ENCODE measurements at places on chromosomes 2 and 18. TPM values are rescaled to one million over a fixed set of nuclear protein-coding genes. Genes with fewer than 3 reads are reported as not detected.

- DNase-seq: peak; percentile 62
Measured at GRCh38 chr18:5295231-5295920, at the start of gene ZBTB14. Gene ZBTB14, minus strand, starts transcription at chr18:5295726. Its CDS starts 2,480 bp downstream, at chr18:5293246.

MBD1 gene
- total RNA-seq: 34.9 TPM

ZBTB7C gene
- total RNA-seq: 1.7 TPM

DNA sequence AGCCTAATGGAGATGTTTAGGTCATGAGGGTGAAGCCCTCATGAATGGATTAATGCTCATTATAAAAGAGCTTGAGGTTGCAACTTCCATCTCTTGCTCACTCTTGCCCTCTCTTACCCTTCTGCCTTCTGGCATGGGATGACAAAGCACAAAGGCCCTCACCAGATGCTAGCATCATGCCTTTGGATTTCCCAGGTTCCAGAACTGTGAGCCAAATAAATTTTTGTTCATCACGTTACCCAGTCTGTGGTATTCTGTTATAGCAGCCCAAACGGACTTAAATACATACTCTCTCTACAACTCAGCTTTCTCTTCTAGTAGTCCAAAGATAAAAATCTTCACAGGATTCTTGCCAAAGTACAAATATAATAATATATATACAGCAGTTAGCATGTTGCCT, 75.8 kb downstream of the LNPK start:
- DNase-seq: no peak

GRCh38 chr2:159807183-159808031, 9.4 kb upstream of the CD302 start:
- no peak for DNase-seq

NAT8 gene
- total RNA-seq: not detected

DNA sequence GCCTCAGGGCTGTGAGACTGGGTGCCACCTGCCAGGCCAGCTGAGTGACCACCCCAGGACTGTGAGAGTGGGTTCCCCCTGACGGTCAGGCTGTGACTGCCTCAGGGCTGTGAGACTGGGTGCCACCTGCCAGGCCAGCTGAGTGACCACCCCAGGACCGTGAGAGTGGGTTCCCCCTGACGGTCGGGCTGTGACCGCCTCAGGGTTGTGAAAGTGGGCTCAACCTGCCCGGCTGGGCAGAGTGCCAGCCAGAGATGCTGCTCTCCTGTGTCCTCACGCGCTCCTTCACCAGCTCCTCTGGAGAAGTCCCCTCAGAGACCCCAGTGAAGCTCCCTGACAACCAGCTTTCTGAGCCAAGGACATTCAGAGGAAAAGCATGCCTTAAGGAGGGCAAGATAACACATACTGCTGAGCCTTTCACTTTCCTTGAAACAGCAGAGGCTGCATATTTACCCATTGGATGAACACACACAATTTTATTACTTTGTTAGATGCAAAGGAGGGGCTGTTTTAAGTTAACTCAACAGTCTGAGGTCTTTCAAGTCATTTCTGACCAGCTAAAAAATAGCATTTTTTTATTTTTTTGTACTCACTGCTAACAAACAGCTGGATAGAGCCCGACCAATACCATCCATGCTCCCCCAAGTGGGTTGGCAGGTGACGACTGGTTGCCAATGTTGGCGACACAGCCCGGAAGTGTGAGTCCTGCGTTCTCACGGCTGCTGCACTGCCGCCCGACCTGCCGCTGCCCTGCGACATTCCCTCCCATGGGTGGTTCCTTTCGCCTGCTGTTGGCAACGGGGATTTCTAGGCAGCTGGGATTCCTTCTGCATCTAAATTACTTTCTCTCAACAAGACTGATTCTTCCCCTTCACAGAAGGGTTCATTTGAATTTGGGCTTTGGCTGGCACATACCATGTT, 70.7 kb downstream of the NDUFA10 start:
- DNase-seq: peak; percentile 60

CDK5R2 gene
- not detected for total RNA-seq

DNA sequence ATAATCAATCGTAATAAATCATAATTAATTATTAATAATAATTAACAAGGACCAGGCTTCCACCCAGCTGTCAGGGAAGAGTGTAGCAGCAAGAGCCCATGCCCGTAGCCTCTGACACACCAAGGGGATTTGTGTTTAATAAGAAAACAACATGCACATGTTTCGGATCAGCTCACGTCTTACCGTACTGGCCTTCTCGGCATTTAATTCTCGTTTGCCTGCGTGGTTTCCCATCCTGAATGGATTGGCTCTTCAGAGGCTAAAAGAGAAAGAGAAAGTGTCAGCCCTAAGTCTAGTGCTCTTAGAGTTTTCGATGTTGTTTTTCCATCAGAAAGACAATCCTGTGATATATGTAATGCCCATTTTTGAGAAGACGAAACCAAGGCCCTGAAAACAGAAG, 27.6 kb downstream of the MBP start:
- DNase-seq: no peak

GRCh38 chr18:32441533-32441932, 29.1 kb downstream of the GAREM1 start:
- no peak for DNase-seq

- DNase-seq: no peak
Measured at GRCh38 chr2:72145658-72146329, 1.9 kb downstream of the CYP26B1 start.

DNA sequence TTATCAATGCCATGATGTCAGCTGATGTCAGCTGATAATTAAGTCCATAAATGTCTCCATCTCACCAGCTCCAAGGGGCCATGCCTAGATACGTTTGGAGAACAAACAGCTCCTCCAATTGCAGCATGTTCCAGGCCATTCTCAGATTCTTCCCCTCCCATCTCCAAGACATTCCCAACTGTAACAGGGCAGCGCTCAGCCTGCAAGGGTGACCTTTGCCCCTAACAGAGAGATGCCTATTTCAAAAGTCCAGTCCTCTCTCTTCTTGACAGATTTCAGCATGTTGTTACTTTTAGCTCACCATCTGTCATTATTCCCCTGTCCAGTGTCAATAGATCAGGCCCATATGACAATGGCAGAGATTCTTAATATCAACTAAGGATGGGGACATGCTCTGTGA, 9.9 kb downstream of the PSD4 start:
- DNase-seq: no peak

LDLRAD4 gene
- total RNA-seq: 104 TPM

GRCh38 chr18:11541179-11541578, 68.2 kb upstream of the SLC35G4 start:
- DNase-seq: no peak

GPR155 gene
- 9.9 TPM for total RNA-seq

GRCh38 chr2:237864444-237864931, 5.1 kb downstream of the RAMP1 start:
- no peak for DNase-seq

DNA sequence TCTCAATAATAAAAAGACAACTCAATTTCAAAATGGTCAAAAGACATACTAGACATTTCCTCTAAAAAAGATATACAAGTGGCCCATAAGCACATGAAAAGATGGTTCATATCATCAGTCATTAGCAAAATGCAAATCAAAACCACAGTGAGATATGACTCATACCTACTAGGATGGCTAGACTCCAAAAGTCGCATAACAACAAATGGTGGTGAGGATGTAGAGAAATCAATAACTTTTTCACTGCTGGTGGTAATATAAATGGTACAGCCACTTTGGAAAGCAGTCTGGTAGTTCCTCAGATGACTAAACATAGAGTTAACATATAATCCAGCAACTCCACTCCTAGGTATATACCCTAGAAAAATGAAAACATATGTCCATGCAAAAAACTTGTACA, 242.3 kb upstream of the NOL4 start:
- no peak for DNase-seq

DNA sequence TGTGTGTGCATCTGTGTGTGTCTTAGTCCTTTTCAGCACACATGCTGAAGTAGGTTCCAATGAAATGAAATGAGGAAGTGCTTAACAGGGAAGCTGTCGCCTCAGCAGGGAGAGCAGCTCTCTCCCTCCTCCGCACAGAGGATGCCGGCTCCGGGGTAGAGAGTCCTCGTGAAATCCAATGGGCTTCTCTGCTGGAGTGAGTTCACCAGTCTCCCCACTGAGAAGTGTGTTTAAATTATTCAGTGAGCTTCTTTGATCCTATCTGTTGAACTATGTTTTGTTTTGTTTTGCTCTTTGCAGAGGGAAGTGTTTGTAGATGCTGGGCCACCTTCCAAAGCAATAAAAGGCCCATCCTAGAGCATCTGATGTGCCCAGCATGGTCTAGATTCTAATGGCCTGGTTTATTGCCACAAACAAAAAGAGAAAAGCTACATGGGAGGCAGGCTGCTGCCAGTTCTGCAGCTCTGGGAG, 6.7 kb downstream of the PPP1R7 start:
- DNase-seq: no peak

TMEM182 gene
- 20.2 TPM for total RNA-seq

DNA sequence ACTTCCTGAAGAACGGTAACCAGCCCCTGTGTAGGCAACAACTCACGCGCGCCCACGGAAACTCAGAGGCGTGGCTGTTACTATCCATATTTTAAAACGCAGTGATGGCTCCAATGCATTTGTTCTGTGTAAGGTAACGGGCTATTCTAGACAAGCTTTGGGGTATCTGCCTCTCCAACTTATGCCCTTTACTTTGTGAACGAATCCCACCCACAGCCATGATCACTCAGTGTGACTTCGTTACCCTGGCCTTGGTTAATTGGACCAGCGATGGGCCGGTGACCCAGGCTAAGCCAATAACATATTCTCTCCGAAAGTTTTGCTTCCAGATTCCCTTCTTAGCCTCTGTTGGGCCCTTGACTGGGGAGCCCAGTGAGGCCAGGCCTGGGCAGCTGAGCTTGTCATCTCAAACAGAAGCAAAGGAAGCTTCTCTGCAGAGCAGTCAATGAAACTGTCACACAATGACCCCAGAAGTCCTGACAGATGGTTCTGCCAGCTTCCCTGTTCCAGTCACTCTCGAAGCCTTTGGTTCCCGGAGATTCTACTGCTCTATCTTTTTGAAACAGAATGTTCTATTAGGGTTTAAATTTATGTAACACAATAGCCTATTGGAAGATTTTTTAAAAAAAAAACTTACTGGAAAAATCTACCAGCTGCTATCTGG, 30.7 kb upstream of the ROCK2 start:
- no peak for DNase-seq

DNA sequence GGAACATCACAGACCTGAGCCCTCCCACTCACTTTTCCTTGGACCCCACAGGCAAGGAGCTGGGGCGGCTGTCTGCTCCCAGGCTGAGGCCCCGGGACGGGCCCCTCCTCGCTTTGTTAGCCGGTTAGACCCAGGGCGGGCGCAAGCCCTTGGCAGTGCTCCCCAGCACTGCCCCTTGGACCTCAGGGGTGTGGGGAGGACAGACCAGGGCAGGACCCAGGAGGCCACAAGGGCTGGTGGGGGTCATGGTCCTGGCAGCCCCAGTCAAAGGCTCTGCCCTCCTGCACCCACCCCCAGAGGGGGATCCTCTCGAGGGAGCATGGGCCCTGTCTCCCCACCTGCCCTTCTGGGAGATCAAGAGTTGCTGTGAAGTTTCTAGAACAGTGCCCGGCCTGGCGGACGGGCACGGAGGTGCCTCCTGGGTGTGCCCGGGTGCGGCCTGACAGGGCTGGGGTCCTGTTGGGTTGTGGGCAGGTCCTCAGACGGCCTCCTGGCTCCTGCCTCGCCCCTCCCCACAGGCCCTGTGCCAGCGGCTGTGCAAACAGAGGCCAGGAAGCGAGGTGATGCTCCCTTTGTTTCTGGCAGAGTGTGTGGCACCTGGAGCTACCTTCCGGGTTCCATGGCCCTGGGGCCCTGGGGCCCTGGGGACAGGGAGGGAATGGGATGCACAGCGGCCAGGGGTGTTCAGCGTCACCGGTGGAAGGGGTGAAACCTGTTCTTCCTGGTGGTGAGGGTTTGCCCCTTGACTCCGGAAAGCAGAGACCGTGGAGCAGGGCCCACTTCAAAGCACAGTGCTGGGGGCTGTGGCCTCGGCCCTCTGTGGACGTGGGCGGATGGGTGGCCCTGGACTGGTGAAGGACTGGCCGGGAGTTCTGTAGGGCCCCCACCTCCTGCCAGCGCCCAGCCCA, 2.9 kb upstream of the GAL3ST2 start:
- no peak for DNase-seq

GRCh38 chr2:202436626-202437025, 60.5 kb downstream of the BMPR2 start:
- peak; percentile 19 for DNase-seq

DNA sequence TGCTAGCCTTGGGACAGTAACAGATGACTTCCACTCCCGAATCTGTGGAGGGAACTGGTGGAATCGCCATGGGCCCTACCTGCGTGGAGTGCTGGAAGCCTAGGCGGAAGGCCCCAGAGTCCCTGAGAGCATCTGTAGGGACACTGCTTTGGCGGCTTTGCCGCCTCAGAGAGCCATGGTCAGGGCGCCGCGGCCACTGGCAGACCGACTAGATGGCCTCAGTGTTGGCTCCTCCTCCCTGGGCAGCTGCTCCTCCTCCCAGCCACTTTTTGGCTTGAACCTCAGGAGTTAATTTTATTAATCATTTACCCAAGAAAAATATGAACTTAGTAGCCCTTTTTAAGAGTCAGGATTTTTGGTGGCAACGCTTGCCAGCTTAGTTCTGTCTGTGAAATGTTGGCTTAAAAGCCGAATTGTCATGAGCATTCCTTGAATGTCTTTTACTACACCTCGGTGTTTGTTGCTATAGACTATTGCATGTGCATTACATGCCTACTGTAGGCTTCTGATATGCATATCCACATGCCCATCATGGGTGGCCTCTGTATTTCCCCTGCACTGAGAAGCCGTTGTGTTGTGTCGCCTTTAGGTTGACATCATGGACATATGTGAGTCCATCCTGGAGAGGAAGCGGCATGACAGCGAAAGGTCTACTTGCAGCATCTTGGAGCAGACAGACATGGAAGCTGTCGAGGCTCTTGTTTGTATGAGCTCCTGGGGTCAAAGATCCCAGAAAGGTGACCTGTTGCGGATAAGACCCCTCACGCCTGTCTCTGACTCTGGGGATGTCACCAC, 2.4 kb downstream of the KLF11 start:
- no peak for DNase-seq

SLC1A4 gene
- 16.1 TPM for total RNA-seq
